PC-9 (cell line): ENCODE measurements at places on chromosomes 1 and 21. TPM values are rescaled to one million over a fixed set of nuclear protein-coding genes. Genes with fewer than 3 reads are reported as not detected.

GLMN gene
- total RNA-seq, result 7.4 and 8.0 TPM in 2 replicates

SAMD13 gene
- 0.90 and 2.5 TPM in 2 replicates for total RNA-seq

SLC16A4 gene
- 24.6 and 32.7 TPM in 2 replicates for total RNA-seq

- H3K4me3 ChIP-seq, result no peak overlapping the region
- no peaks in the 10 kb centered on the region for H3K27me3 ChIP-seq
- H3K27ac ChIP-seq, result peak overlapping the region; percentile 98
- DNase-seq, result peak; percentile 25
- no peaks in the 10 kb centered on the region for H3K36me3 ChIP-seq
These were observed 19.8 kb upstream of the PTP4A2 start for GRCh38 chr1:31957701-31958674.

DNA sequence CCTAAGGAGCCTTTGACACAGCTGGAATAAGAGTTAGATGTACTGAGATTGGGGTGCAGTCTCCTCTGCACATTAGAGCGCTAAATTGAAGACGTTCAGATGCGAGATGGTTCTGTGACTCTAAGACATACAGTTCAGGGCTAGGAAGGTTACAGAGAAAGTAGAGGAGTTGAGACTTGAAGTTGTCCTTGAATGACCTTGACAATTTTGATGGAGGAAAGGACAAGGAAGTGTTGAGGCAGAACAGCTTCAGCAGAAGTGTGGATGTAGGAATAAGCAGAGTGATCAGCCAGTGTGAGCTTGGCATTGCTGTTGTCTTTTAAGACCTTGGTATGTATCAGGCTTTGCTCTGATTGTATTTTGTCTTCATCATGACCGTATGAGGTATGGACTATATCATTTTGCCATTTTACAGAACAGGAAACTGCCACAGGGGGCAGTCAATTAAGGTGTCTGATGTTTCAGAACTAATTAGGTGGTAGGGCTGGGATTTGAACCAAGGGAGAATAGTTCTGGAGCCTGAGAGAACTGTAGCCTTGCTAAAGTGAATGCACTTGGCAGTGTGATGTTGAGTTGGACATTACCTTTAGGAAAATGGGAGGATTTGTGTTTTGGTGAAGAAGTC is 9.2 kb downstream of the TTF2 start:
- no peaks in the 10 kb centered on the region for H3K27me3 ChIP-seq
- H3K4me1 ChIP-seq, result no peaks in the 10 kb centered on the region

DNA sequence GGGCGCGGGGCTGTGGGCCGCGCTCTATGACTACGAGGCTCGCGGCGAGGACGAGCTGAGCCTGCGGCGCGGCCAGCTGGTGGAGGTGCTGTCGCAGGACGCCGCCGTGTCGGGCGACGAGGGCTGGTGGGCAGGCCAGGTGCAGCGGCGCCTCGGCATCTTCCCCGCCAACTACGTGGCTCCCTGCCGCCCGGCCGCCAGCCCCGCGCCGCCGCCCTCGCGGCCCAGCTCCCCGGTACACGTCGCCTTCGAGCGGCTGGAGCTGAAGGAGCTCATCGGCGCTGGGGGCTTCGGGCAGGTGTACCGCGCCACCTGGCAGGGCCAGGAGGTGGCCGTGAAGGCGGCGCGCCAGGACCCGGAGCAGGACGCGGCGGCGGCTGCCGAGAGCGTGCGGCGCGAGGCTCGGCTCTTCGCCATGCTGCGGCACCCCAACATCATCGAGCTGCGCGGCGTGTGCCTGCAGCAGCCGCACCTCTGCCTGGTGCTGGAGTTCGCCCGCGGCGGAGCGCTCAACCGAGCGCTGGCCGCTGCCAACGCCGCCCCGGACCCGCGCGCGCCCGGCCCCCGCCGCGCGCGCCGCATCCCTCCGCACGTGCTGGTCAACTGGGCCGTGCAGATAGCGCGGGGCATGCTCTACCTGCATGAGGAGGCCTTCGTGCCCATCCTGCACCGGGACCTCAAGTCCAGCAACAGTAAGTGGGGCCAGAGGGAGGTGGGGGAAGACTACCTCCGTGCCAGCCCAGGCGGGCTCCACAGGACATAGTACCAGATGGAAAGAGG is 808 bp downstream of the MAP3K21 start:
- peak overlapping the region; percentile 83 for H3K4me3 ChIP-seq
- H3K4me1 ChIP-seq, result peaks cover 25% of the 10 kb centered on the region
- no peaks in the 10 kb centered on the region for H3K36me3 ChIP-seq
- DNase-seq, result peak; percentile 43
- H3K27me3 ChIP-seq, result no peaks in the 10 kb centered on the region

DNA sequence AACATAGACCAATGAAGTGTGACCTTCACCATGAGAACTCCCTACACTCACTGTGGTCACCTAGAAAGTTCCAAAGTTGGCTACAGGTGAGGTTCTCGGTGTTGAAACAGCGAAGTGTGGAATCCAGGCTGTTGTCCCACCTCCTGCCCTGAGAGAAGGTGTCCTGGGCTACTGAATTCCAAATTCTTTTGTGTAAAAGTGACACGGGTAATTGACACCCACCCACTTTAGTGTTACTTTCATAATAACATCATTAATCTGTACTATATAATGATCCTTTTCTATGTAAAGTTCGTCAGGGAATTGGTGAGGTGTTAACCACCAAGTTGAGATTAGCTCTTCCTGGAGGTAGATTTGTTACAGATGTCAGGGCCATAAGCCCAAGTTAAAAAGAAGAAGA is 690.7 kb downstream of the RWDD3 start:
- no peaks in the 10 kb centered on the region for H3K4me1 ChIP-seq
- H3K27me3 ChIP-seq, result no peaks in the 10 kb centered on the region
- H3K36me3 ChIP-seq, result no peaks in the 10 kb centered on the region
- no peak overlapping the region for H3K27ac ChIP-seq
- DNase-seq, result no peak

DNA sequence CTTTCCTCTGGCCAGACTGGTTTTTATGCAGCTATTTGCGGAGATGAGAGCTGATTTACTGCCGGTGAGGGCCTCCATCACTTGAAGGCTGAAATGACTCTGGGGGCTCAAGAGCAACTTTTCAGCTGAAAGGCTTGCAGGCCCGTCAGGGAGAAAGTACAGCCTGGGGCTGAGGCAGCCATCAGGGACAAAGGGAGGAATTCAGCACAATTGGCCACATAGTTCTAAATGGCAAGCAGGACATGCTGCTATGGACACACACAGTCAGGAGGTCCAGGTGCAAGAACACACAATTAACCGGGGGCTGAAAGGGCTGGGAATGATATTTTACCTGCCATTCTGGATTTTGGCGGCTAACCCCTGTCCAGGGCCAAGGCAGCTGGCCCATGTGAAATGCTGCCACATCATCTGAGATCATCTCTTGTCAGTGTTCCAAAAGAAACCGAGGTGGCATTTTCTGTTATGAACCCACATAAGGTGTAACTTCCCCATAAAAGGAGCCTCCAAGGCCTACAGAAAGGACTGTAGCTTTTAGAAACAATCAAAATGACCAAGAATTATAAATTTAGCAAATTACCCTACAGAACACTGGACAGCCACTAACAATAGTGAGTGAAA is 58.2 kb downstream of the LMX1A start:
- H3K4me3 ChIP-seq, result no peak overlapping the region
- no peaks in the 10 kb centered on the region for H3K27me3 ChIP-seq
- no peaks in the 10 kb centered on the region for H3K4me1 ChIP-seq
- no peak for DNase-seq
- H3K36me3 ChIP-seq, result no peaks in the 10 kb centered on the region

GRCh38 chr21:41737651-41738324 is 29.1 kb downstream of the RIPK4 start:
- DNase-seq, result no peak
- peaks cover 10% of the 10 kb centered on the region for H3K4me1 ChIP-seq
- peak overlapping the region; percentile 44 for H3K27ac ChIP-seq
- H3K4me3 ChIP-seq, result no peak overlapping the region

GRCh38 chr1:50335036-50335435 is 88.2 kb downstream of the DMRTA2 start:
- no peak for DNase-seq
- no peak overlapping the region for H3K4me3 ChIP-seq
- no peaks in the 10 kb centered on the region for H3K4me1 ChIP-seq
- H3K27ac ChIP-seq, result no peak overlapping the region
